ENCODE measurements at places on chromosomes 12 and 14. TPM values are rescaled to one million over a fixed set of nuclear protein-coding genes. Genes with fewer than 3 reads are reported as not detected.

The KRT79 gene
- total RNA-seq = not detected

The SYCP3 gene
- not detected for total RNA-seq

The TRIM9 gene
- total RNA-seq = 0.40 TPM

The KRT5 gene
- 4.1 TPM for total RNA-seq

The IGF1 gene
- total RNA-seq = 0.13 TPM

The CLEC1B gene
- not detected for total RNA-seq

The CCDC38 gene
- total RNA-seq = not detected

The GPR84 gene
- total RNA-seq = 0.13 TPM

The AICDA gene
- total RNA-seq = not detected

The CLEC14A gene
- 3.4 TPM for total RNA-seq

Data from epithelial cell of alveolus of lung (primary cell).